Pons (tissue), 1 donor: ENCODE measurements at places on chromosomes 16 and 17.
A peak's percentile ranks its signal among the peaks of the same experiment; 100 is the strongest.

DNA sequence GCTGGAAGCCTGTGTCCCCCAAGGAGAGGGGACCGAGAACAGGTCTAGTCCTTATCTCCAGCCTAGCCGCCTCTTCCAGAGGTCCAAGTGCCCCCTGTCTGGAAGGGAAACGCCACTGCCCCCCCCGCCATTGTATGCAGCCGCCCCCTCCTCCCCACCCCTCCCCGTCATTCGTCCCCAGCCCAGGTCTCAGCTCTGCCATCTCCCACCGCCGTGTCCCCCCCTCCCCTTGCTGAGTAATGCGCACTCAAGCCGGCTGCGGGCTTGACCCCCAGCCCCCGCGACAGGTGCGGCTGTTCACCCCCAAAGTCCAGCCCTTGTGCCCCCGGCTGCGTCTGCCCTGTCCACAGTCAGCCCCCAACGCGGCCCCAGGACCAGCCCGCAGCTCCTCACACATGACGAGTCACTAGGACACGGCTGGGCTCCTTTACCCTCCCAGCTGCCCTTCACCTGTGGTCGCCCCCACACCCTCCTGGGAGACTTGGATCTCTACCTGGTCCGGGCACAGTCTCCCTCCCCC lies 622 bp downstream of the GPRC5B start:
- DNase-seq, result peak; percentile 5

DNA sequence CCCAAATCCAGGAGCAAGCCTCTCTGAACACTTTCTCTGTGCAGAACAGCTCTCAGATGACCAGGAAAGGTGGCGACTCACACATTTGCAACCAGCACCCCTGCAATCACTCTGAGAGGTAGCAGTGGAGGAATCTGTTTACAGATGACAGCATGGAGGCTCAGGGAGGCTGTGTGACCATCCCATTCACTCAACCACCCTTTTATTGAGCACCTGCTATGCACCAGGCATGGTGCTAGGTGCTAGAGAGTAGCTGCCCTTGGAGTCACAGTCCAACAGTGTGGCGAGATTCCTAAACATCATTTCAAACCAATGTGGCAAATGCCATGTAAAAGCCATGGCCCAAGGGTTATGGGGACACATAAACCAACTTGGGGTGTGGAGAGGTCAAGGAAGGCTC lies 1.5 kb upstream of the ITGB4 start:
- DNase-seq, result no peak

- no peak for DNase-seq
These were observed 2.9 kb downstream of the HEXIM1 start for GRCh38 chr17:45150911-45151809.

DNA sequence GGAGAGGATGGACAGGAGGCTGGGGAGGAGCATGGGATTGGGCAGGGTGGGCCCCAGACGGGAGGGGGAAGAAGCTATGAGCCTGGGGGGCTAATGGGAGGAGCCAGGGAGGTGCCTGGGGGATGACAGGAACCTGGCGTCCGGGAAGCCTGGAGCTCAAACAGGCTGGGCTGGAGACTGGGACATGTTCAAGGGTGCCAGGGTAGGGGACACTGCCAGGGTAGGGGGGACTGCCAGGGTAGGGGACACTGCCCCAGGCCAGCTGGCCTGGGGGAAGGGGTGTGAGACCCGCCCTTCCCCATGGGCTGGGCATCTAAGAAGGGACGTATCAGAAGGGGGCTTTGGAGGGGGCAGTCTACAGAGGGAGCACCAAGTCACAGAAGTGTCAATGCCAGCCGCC lies 7.0 kb upstream of the FAM83G start:
- no peak for DNase-seq

DNA sequence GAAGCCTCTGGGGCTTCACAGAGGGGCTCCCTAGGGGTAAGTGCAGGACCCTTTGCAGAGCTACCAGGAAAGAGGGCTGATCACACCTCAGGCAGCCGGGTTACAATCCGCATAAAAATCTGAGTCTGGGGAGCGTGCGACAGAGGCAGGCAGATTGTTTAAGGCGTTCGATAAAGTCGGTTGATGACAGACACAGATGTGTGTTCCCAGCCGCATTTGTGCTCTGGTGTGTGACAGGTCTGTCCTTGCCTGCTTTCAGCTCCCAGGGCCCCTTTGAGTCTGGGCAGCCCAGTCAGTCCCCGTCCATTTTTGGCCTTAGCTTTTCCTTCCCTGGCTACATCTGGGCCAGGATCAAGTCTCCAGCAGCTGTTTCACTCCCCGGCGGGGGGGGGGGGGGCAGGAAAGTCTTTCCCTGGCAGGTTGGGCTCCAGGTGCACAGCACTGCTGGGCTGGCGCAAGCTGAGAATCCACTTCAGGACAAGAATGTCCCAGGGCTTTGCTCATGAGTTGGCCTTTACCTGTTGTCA lies 1.3 kb upstream of the ZACN start:
- no peak for DNase-seq

- peak; percentile 75 for DNase-seq
These were observed 38.2 kb upstream of the ZFHX3 start for GRCh38 chr16:73086108-73086507.

GRCh38 chr17:28470914-28471366 lies 2.5 kb upstream of the SLC13A2 start:
- DNase-seq, result no peak

GRCh38 chr17:80146121-80147034 lies 550 bp downstream of the EIF4A3 start:
- DNase-seq, result peak; percentile 15

- peak; percentile 75 for DNase-seq
These were observed 13.7 kb downstream of the PITPNC1 start for GRCh38 chr17:67390646-67391361.

GRCh38 chr16:58025351-58026138 lies at the start of gene MMP15:
TSS of gene MMP15 (plus strand) at chr16:58025754. CDS start at chr16:58026351, 597 bp downstream.
- DNase-seq, result no peak

- peak; percentile 84 for DNase-seq
These were observed 9.7 kb downstream of the CFAP20 start for GRCh38 chr16:58119509-58119845.

DNA sequence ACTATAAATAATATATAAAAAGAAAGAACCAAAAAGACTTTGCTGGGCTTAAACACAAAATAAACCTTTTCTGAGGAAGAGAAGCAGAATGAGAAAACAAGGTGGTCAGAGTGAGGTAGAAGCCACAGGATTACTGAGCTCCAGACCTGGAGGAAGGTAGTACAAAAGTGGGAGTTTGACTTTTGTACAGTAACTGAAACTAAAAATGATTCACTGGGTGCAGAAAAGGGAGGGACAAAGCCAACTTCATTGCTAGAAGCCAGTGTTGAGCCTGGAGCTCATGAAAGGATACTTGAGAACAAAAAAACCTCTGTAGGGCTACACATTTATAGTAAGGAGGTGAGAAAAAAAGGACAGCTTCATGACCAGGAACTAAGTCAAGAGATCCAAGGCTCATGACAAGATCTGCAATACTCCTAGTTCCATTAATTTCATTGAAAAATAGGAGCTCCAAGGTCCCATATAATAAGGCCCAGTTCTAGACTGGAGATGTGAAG lies 45.5 kb downstream of the PKD1L3 start:
- no peak for DNase-seq

DNA sequence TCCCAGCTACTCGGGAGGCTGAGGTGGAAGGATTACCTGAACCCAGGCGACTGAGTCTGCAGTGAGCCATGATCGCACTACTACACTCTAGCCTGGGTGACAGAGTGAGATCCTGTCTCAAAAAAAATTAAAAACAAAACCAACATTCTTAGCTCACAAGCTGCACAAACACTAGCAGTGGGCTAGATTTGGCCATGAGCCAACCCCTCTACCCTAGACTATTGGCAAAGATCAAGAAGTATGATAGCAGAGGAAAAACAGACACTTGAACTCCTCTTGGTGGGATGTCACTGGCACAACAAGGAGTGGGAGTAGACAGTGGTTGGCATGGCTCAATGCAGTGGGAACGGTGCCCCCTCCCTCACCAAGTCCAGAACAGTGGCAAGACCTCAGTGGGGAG lies 19.6 kb upstream of the RIPOR1 start:
- no peak for DNase-seq

DNA sequence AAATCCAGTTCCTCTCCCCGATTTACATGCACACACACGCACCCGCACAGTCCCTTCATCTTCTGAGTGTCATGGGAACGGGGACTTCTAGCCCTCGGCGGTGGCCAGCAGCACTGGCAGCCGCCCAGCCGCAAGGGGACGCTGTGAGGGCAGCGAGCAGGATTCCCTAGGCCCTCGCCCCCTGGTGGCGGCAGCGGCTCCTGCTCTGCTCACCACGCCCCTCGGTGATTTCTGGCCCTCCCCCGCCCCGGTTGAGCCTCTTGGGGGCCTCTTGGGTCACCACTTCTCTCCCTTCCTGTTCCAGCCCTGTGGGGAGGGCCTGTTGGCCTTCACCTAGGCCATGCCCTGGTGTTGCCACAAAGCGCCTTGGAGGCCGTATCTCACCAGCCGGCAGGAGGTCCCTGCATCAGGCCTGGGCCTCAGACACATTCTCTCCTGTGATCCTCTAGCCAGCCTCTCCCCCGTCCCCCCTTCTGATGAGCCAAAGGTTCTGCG lies 75.2 kb upstream of the KSR1 start:
- peak; percentile 31 for DNase-seq

DNA sequence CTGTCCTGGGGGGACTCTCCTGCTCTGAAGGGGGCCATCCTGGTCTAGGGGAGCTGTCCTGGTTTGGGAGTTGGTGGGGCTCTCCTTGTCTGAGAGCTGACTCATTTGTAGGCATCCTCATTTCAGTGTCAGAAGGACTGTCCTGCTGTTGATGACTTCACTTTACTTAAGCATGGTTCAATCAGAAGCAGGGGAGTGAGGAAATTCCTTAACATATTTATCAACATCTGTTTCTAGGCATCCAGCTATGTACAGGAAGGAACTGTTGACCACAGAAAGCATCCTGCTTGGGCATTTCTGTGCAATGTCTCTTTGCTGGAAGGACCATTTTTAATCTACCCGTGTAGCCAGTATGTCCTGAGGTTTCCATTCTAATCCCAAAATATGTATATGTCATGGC lies 502.7 kb upstream of the HSBP1 start:
- DNase-seq, result no peak

DNA sequence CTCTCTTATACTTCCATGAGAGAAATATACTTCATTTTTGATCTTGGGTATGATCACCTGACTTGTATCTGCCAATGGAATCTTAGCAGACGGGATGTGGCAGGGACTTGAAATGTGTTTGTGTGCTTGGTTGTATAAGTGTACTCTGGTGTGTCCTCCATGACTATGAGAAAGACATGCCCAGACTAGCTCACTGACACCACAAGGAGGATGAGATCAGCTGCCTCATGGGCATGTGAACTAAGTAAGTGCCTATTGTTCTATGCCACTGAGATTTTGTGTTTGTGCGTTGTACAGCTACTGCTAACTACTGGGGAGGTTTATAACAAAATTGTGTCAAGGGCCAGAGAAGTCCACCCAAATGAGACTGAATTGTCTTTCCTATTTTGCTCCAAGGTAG lies 402.2 kb upstream of the SALL1 start:
- peak; percentile 61 for DNase-seq

GRCh38 chr17:31297090-31297489 lies at the start of gene OMG:
TSS of gene OMG (minus strand) at chr17:31297239. CDS start at chr17:31296331, 908 bp downstream.
- DNase-seq, result peak; percentile 92

DNA sequence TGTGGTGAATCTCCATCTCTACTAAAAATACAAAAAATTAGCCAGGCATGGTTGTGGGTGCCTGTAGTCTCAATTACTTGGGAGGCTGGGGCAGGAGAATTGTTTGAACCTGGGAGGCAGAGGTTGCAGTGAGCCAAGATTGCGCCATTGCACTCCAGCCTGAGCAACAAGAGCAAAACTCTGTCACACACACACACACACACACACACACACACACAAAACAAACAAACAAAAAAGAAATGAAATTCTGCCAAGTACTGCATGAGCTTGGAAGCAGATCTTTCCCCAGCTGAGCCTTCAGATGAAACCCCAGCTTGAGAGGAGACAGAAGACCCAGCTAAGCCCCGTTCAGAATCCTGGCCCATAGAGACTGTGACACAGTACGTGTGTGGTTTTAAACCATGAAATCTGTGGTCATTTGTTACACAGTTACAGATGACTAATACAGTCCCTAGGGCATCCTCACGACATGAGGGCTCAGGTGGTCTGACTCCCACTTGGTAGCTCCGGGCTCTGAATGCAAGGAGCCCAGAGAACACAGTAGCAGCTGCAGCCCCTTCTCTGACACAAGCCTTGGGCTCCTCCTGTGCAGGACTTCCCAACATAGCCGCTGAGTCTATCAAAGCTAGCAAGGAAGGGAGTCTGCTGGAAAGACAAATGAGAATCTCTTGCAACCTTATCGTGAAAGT lies 132.8 kb downstream of the SEC14L1 start:
- DNase-seq, result no peak

GRCh38 chr17:17127730-17128291 lies 78.3 kb downstream of the PLD6 start:
- no peak for DNase-seq

- no peak for DNase-seq
These were observed 69.2 kb downstream of the MAP2K4 start for GRCh38 chr17:12089809-12090384.

DNA sequence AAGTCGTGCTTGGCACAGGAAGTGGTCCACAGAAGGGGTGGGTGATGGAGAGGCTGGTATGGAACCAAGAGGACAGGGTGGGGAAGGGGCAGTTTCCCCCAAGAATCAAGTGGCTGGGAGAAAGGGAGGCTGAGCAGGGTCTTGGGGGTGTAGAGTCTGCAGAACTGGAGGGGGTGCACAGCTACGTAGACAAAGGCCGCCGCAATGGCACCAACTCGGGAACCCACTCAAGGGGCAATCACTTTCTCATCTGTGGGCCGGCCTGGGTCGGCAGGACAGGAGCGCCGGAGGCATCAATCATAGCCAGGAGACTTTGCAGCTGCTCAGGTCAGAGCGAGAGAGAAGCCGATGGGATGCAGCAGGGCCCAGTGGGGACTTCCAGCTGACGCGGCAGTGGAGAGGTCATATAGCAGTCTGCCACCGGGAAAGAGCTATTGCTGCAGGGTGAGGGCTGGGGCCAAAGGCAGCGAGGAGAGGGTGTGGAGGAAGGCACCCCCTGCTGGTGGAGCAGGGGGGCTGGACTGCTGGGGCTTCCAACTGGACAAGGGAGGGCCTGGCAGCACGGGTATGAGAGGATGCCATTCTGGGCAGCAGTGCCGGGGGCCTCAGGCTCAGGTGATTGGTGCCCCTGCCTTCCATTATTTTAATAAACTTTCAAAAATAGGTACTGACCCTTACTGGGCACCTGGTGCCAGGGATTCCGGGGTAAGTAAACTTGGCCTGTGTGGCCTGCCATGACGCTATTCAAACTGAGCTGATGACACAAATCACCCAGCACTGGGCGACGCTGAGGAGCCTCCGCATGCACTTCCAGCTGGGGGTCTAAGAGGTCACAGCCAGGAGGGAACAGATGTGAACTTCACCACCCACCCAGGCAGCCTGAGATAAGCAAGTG lies 52.5 kb upstream of the MTSS2 start:
- DNase-seq, result no peak
